ENCODE measurements at places on chromosomes 3 and 15.
A peak's percentile ranks its signal among the peaks of the same experiment; 100 is the strongest.

GRCh38 chr3:67601919-67602608 is 52.3 kb downstream of the SUCLG2 start:
- DNase-seq: no peak

DNA sequence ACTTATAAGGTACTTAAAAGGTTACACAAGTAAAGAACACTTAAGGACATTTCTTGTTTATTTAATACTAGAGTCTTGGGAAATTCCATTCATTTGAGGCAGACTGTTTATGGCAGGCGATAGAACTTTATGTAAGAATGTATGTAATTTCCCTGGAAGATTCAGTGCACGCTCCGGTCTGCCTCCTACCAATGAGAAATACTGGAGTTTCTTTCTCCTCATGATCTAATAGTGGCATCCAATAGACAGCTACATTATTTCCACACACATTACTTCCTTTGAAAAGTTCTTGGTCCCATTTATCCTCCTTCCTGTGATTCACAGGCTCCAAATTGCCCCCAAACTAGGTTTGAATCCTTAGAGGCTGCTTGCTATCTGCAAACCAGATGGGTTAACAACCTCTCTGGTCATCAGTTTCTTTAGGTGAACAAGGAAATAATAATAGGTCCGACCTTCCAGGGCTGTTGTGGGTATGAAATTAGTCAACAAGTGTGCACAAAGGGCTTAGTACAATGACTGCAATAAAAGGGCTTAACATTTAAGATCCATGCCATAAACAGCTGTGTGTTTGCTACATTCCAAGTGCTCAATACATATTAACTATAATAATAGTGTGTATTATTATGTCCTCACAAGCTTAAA is 30.7 kb downstream of the EIF4E3 start:
- DNase-seq: no peak

GRCh38 chr3:42070524-42070923 is 20.6 kb upstream of the TRAK1 start:
- no peak for DNase-seq

DNA sequence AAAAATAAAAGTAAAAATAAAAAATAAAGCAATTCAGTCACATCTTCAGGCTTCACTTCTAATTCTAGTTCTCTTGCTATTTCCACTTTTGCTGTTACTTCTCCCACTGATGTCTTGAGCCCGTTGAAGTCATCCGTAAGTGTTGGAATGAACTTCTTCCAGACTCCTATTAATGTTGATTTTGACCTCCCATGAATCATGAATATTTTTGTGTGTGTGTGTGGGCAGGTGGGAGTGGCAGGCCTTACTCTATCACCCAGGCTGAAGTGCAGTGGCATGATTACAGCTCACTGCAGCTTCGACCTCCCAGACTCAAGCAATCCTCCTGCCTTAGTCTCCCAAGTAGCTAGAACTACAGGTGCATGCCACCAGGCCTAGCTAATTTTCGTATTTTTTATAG is 10.7 kb downstream of the USP4 start:
- no peak for DNase-seq

- DNase-seq: no peak
These were observed 54.7 kb upstream of the TRAK1 start for GRCh38 chr3:42036483-42036823.

GRCh38 chr3:78951342-78951945 is 816.4 kb downstream of the ROBO1 start:
- no peak for DNase-seq

GRCh38 chr3:194203482-194204041 is 67.6 kb downstream of the HES1 start:
- DNase-seq: no peak

DNA sequence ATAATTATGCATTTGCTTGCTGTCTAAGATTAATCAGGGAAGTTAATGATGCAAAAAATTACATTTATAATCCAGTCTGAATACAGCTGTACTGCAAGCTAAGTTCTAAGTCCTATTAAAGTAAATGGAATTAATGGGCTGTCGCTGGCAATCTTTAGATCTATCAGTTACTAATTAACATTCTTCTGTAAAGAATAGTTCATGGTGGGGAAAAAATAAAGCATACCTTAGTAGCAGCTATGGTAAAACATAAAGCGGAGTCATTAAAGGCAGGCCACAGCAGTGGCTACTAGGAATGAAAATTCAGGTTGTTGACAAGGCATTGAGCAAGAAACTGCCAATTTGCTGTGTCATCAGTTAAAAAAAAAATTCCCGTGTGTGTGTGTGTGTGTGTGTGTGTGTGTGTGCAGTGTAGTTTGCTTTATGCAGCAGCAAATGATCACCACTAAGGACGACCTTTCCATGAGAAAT is 129.8 kb downstream of the ZNF385D start:
- DNase-seq: no peak

GRCh38 chr3:172071780-172072330 is 32.5 kb downstream of the FNDC3B start:
- no peak for DNase-seq

DNA sequence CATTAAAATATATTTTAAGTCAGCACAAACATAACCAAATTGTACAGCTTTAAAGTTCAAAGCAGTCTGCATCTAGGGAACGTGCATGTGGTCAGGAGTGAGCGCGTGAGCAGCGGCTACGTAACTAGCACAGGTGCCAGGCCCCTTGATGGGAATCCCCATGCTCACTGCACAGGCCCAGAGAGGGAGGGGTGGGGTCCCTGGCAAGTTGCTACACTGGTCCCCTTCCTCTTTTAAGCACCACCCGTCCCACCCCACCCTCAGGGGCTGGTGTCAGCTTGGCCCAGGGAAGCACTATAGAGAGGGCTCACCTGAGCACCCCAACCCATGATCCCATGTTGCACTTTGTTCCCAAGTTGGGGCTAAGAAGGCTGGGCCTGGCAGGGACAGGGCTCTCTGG is 835 bp upstream of the GMPPB start:
- DNase-seq: no peak

- no peak for DNase-seq
These were observed at the start of gene FBN1 for GRCh38 chr15:48645558-48646330. FBN1 (minus strand) TSS chr15:48645709; CDS start chr15:48644769, 940 bp downstream.

GRCh38 chr3:102156426-102156825 is 278.4 kb upstream of the ZPLD1 start:
- DNase-seq: no peak

DNA sequence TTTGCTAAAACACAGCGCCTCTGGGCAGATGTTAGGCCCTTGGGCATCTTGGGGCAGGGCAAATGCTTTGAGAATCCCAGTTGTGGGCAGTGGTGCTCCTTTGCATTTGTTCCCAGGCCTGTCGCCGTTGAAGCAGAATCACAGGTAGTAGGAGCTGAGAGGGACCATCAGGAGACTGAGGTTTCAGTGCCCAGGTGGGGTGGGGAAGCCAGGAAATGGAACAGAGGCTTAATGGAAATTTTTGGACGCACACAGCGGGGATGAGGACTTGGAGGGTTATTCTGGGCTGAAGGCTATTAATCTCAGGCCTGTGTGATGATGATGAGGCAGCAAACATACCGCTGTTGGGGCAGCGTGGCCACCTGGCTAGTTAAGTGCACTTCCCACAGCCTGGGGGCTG is 99.5 kb downstream of the SV2B start:
- DNase-seq: no peak

- no peak for DNase-seq
These were observed 104.6 kb upstream of the NEO1 start for GRCh38 chr15:72947709-72948108.

DNA sequence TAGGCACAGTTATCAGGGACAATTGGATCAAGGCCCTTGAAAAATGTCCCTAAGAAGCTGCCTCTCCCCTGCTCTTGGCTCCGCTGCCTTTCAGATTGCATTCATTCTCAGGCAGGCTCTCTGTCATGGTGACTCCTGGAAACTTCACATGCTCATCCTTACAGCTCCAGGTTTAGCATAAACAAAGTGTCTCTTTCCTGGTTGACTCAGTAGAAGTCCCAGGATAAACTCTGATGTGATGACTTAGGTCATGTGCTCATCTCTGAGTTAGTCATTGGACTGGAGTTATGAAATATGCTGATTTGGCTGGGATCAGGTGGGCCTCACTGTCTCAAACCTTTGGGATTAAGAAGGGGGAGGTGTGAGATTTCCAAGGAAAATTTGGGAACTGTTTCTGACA is 243.8 kb downstream of the ZNF621 start:
- no peak for DNase-seq

- DNase-seq: no peak
These were observed 57.2 kb downstream of the UBE3A start for GRCh38 chr15:25381579-25381978.

DNA sequence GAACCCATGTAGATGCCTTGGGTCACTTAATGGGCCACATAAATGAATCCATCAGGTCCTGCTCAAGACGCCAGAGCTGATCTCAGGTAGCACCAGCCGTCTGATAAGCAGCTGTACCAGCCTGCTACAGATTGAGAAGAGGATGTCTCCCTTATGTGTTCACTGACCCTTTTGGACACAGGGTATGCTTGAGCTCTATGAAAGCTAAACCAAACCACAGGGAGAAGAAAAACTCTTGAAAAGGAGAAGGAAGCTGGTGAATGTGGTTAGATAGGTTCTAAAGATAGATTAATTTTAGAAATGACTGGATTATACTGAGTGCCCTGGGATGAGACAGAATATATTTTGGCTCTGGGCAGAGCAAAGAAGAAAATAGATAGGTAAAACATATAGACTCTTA is 187.5 kb downstream of the SPATA16 start:
- peak; percentile 36 for DNase-seq

GRCh38 chr3:14905055-14905657 is 42.2 kb upstream of the NR2C2 start:
- DNase-seq: no peak

GRCh38 chr3:197229178-197229577 is 69.2 kb downstream of the DLG1 start:
- DNase-seq: no peak

- no peak for DNase-seq
These were observed at the start of gene RPS17 for GRCh38 chr15:82540055-82540983. RPS17 (minus strand) TSS chr15:82540457; CDS start chr15:82540428, 29 bp downstream.

- no peak for DNase-seq
These were observed 354.4 kb downstream of the TUSC7 start for GRCh38 chr3:117063930-117064329.

GRCh38 chr3:193686665-193687483 is 93.9 kb downstream of the OPA1 start:
- DNase-seq: no peak
